T-cell (primary cell): ENCODE measurements at places on chromosomes 16 and 17.

GRCh38 chr16:51637770-51638094 is 486.7 kb upstream of the SALL1 start:
- no peak for DNase-seq

GRCh38 chr16:23518435-23518891 is 8.2 kb upstream of the GGA2 start:
- DNase-seq = no peak

DNA sequence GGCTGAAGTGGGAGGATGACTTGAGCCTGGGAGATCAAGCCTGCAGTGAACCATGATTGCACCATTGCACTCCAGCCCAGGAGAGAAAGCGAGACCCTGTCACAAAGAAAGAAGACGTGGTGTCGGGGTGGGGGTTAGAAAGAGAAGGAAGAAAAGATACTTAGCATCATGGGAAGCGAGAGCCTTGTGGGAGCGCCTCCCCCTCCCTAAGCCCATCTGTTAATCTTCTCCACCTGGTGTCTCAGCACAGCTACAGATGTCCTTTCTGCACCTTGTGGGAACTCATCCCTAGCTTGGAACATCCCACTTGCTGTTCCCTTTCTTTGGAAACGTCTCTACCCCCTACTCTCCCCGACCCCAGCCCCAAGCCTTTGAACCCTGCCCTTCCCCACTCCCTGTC is 6.0 kb downstream of the ZNF688 start:
- DNase-seq = no peak

GRCh38 chr17:66369830-66370229 is 67.4 kb downstream of the PRKCA start:
- DNase-seq = no peak

GRCh38 chr17:76736349-76737081 is 616 bp downstream of the SRSF2 start:
- peak; percentile 56 for DNase-seq

- no peak for DNase-seq
These were observed 5.6 kb upstream of the CD300LB start for GRCh38 chr17:74536890-74537289.

GRCh38 chr17:46097497-46097896 is 95.7 kb downstream of the KANSL1 start:
- no peak for DNase-seq

DNA sequence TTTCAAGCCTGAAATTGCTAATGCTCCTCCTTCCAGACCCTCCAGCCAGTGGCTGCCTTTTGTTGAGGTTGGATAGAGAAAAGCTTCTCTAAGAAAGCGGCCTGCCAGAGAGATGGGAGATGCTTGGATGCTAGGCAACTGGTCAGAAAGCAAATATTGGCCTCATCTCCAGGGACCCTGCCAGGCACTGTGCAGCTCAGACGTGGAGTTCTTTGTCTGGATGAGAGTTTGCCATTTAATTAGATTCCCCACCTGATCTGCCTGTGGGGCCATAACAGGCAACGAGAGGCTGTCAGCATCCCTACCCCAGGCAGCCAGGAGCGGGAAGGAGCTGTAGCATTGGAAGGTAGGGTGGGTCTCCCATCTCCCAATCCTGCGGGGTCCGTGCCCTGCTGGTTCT is 52.7 kb downstream of the ASIC2 start:
- no peak for DNase-seq

DNA sequence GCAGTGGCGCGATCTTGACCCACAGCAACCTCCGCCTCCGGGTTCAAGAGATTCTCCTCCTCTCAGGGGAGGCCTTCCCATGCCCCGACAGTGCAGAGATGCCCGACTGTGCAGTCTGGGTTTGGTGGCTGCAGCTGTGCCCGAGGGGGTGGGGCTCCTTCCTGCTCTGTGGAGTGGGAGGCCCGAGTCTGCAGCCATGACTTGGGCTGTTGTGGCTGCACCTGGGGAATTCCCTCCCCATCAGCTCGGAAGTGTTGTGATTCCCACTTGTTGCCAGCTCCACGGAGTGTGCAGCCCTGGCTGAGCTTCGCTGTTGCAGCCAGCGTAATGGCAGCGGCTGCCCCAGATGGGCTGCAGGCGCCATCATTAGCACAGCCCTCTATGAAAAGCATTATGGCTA is 66.4 kb upstream of the SMIM36 start:
- no peak for DNase-seq

DNA sequence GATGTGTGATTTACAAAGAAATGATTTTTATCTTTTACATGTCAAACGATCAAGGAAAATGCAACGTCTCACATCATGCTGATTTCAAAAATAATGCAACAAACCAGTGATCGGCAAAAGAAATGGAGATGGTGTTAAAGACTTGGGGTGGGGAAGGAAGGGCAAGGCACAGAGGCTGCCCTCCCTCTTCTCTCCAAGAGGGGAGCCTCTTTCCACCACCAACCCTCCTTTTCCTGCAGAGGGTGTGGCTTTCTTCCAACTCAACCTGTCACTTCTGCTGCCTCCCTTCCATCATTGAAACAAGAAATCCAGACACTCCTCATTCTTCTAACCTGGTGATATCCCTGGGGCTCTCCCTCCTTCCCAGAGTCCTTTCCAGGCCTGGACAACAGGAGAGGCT is 320.8 kb downstream of the SLC39A11 start:
- DNase-seq = no peak

DNA sequence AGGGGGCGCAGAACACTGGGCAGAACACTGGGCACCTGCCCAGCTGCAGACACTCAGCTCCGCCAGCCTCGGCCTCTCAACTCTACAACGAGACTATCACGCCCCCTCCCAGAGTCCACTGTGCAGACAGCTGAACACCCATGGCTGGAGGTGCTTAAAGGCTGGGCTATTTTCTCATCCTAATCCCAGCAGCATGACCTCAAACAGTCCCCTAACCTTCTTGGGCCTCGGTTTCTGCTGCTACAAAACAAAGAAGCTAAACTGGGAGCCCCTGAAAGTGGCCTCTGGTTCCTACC is 27.7 kb upstream of the ZNF469 start:
- no peak for DNase-seq

GRCh38 chr16:4261557-4262172 is 11.2 kb downstream of the TFAP4 start:
- DNase-seq = no peak

- DNase-seq = no peak
These were observed 536 bp downstream of the SLC38A10 start for GRCh38 chr17:81294512-81295030.

GRCh38 chr16:79158337-79158736 is 442.2 kb downstream of the MAF start:
- no peak for DNase-seq

- no peak for DNase-seq
These were observed 4.3 kb downstream of the GDE1 start for GRCh38 chr16:19517424-19518089.

- no peak for DNase-seq
These were observed 19.1 kb downstream of the NPTX1 start for GRCh38 chr17:80457236-80457856.
